ENCODE measurements at places on chromosomes 12 and 14. TPM values are rescaled to one million over a fixed set of nuclear protein-coding genes. Genes with fewer than 3 reads are reported as not detected.

Gene FOS
- polyA plus RNA-seq, result 51.0 TPM

DNA sequence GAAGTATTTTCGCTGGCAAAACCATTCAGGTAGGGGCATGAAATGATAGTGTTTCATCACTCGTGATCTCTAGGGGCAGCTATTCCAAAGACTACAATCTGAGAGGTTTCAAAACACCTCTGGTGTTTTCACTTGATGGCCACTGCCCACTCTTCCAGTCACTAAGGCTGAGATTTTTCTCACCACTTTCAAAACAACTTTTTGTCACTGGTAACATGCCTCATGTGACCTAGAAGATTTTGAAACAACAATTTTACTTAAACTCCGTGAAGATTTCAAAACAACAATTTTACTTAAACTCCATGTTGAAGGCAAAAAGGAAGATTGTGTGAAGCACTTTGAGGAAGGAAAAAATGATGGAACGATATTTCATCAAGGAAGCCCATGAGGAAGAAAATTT lies 1.2 kb upstream of the IRAK3 start:
- H3K27me3 ChIP-seq, result peaks cover 5% of the 10 kb centered on the region
- DNase-seq, result no peak
- H3K36me3 ChIP-seq, result no peaks in the 10 kb centered on the region
- H3K27ac ChIP-seq, result no peak overlapping the region
- no peak overlapping the region for H3K4me3 ChIP-seq

DNA sequence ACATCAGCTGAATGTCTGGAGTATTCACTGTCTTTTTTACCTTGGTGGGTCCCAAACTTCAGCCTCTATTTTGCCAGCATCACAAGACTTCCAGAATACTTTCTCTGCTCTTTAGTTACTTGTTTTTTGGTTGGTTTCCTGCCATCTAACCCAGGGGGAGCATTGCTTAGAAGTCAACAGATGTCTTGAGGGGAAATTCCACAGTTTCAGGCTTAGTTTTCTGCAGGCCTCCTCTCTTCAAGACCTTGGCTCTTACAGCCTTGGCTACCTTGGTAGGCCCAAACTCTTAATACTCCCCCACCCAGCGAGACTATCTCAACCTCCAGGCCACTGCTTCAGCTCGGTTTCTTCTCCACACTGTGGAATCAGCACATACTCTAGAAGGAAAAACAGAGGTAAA lies 41.7 kb downstream of the NEDD1 start:
- peaks cover 84% of the 10 kb centered on the region for H3K36me3 ChIP-seq
- no peak for DNase-seq
- H3K27me3 ChIP-seq, result no peaks in the 10 kb centered on the region
- H3K4me1 ChIP-seq, result no peaks in the 10 kb centered on the region
- H3K27ac ChIP-seq, result no peak overlapping the region

DNA sequence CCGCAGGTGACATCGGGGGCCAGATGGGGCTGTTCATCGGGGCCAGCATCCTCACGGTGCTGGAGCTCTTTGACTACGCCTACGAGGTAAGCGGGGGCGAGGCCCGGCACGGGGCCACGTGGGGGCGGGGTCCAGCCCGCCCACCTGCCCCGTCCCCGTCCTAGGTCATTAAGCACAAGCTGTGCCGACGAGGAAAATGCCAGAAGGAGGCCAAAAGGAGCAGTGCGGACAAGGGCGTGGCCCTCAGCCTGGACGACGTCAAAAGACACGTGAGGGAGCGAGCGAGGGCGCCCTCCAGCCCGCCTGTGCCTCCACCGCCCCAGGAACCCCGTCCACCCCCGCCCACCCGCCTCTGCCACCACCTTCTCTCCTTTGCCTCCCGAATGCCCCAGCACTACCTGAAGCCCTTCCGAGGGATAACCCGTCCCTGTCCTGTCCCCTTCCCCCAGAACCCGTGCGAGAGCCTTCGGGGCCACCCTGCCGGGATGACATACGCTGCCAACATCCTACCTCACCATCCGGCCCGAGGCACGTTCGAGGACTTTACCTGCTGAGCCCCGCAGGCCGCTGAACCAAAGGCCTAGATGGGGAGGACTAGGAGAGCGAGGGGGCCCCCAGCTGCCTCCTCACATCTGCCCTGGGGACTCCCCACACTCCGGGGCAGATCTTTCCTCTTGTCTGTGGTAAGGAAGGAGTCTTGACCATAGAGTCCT lies 3.9 kb upstream of the SMARCD1 start:
- no peaks in the 10 kb centered on the region for H3K27me3 ChIP-seq
- H3K4me1 ChIP-seq, result peaks cover 10% of the 10 kb centered on the region
- H3K36me3 ChIP-seq, result no peaks in the 10 kb centered on the region
- no peak overlapping the region for H3K27ac ChIP-seq
- no peak overlapping the region for H3K4me3 ChIP-seq

GRCh38 chr14:91947475-91948184 lies at the start of gene FBLN5:
FBLN5 (minus strand) TSS chr14:91947694; CDS start chr14:91947229, 465 bp downstream.
- peak within 1 kb of the TSS; percentile 66 for H3K4me3 ChIP-seq
- H3K27ac ChIP-seq, result peak within 1 kb of the TSS; percentile 16
- H3K4me1 ChIP-seq, result peaks cover 7% of the 10 kb centered on the region
- H3K27me3 ChIP-seq, result peaks cover 7% of the 10 kb centered on the region
- H3K36me3 ChIP-seq, result no peaks in the 10 kb centered on the region

Gene AMIGO2
- 0.64 TPM for polyA plus RNA-seq

Gene OR6C1
- not detected for polyA plus RNA-seq

DNA sequence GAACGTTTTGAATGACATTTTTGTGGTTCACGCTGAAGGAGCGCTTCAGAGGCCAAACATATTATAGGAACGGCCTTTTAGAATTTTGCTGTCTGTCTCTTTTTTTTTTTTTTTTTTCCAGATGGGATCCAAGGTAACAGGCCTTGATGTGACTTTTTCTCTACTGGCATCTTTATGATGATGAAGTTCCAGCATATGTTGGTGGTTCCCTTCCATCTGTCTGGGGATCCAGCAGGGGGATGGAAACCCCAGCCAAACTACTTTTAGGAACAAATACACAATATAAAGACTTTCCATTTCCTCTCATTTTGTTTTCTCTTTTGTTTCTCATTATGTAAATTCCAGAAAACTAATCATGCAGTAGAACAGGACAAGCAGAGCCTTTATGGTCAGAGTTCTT lies 239.3 kb upstream of the PRICKLE1 start:
- H3K27me3 ChIP-seq, result no peaks in the 10 kb centered on the region
- no peaks in the 10 kb centered on the region for H3K4me1 ChIP-seq
- no peak overlapping the region for H3K27ac ChIP-seq
- no peak for DNase-seq
- no peaks in the 10 kb centered on the region for H3K36me3 ChIP-seq

DNA sequence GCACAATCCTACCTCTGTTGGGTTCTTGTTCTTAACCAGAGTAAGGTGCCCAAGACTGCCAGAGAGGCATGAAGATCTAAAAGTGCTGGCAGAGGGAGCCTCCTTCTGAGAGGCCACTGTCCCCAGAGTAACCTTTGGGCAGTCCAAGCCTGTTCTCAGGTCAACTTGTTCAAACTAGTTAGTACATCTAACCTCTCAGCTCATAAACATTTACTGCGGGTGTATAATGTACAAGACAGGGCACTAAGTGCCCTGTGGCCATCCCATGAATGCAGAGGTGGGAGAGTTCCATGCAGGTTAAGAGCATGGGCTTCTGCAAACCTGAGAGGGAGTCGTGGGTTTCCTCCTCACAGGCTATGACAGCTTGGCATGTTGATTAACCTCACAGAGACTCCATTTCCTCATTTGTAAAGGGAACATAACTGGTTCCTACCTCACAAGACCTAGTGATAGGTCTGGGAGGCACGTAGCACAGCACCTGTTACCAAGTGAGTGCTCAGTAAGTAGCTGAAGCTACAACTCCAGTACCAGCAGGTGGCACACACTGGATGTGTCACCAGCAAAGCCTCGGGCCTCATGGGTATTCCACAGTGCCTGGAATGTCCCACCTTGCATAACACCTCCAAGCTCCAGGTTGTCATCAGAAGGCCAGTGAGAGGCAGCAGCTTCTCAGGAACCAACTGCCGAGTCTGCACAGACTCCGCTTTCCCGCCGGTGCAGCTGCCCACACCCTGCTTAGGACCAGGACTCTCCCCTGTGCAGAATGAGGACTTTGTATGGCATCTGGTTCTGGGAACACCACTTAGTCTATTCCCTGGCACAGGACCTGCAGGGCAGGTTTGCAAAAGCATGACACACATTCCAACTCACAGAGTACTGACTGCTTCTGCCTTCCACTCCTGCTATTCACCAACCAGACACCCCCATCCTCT lies 4.4 kb downstream of the VDR start:
- no peaks in the 10 kb centered on the region for H3K27me3 ChIP-seq
- H3K4me3 ChIP-seq, result no peak overlapping the region
- DNase-seq, result no peak
- H3K4me1 ChIP-seq, result peaks cover 18% of the 10 kb centered on the region

GRCh38 chr14:77004711-77005460 lies 23.6 kb downstream of the IRF2BPL start:
- no peak for DNase-seq
- no peak overlapping the region for H3K27ac ChIP-seq
- no peaks in the 10 kb centered on the region for H3K27me3 ChIP-seq
- H3K4me3 ChIP-seq, result no peak overlapping the region
- H3K36me3 ChIP-seq, result no peaks in the 10 kb centered on the region
- H3K4me1 ChIP-seq, result peaks cover 59% of the 10 kb centered on the region

Gene KRT73
- not detected for polyA plus RNA-seq

DNA sequence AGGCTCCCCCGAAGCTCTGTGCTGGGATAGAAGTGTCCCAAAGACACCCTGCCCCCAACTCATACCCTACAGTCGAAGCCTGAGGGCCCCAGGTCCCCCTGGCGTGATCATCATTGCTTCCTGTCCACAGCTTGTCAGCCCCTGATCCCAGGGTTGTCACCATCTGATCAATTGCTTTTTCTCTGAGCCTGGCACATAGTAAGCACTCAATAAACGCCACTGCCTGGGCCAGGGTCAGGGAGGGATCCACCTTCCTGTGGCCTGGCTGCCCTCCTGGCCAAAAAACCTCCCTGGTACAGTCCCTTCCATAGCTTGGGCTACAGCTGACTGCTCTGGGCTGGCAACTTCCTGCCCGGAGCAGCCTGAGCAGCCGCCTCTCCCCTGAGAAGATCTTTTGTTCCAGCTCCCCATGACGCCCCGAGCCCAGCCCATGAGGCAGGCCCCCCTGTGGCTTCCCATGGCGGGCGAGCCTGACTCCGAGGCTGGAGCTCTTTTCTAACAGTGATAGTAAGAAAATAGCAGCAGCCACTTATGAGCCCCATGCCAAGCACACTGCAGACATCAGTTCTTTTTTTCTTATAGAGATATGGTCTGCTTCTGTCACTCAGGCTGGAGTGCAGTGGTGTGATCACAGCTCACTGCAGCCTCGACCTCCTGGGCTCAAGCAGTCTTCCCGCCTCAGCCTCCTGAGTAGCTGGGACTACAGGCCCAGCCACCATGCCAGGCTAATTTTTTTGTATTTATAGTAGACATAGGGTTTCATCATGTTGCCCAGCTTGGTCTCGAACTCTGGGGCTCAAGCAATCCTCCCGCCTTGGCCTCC lies 6.5 kb downstream of the SH2B3 start:
- no peaks in the 10 kb centered on the region for H3K36me3 ChIP-seq
- H3K27me3 ChIP-seq, result no peaks in the 10 kb centered on the region
- peak overlapping the region; percentile 74 for H3K27ac ChIP-seq
- no peak for DNase-seq

Gene LRP1-AS
- polyA plus RNA-seq, result not detected

GRCh38 chr12:55467836-55468235 lies 2.1 kb downstream of the OR6C70 start:
- DNase-seq, result no peak
- no peak overlapping the region for H3K4me3 ChIP-seq
- no peaks in the 10 kb centered on the region for H3K4me1 ChIP-seq
- H3K27ac ChIP-seq, result no peak overlapping the region

DNA sequence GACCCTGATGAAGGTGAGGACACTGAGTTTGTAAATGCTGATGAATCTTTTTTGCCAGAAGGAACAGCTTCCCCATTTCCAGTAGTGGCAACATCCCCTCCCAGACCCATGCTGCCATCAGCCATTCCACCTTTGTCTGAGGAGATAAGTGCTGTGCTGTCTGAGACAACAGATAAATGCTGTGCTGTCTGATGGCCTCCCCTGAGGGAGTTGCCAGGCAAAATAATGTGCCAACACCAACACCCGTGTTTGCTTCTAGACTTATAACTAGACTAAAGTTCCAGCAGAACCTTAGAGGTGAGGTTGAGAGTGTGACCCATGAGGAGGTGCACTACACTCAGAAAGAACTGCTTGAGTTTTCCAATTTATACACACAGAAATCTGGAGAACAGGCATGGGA lies 349.5 kb downstream of the C12orf75 start:
- DNase-seq, result no peak
- no peaks in the 10 kb centered on the region for H3K27me3 ChIP-seq
- H3K4me3 ChIP-seq, result no peak overlapping the region
- no peaks in the 10 kb centered on the region for H3K36me3 ChIP-seq
- H3K27ac ChIP-seq, result no peak overlapping the region

DNA sequence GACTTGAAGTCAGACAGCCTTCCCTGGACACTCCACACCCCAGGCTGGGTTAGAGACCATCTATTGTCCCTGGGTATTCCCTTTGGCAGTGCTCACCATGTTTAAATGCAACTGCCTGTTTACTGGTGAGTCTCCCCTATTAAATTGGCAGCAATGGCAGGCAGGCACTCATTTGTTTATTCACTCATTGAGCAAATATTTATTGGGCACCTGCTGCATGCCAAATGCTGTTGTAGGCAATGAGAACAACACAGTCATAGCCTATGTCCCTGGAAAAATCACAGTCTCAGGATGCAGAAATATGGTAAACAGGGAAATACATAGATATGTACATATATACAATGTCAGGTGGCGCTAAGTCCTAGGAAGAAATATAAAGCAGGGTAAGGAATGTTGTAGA lies 212.8 kb downstream of the SUDS3 start:
- no peak for DNase-seq
- no peak overlapping the region for H3K4me3 ChIP-seq
- H3K27ac ChIP-seq, result no peak overlapping the region
- no peaks in the 10 kb centered on the region for H3K4me1 ChIP-seq

- no peaks in the 10 kb centered on the region for H3K27me3 ChIP-seq
- no peaks in the 10 kb centered on the region for H3K4me1 ChIP-seq
- H3K4me3 ChIP-seq, result peak overlapping the region; percentile 89
Observed at GRCh38 chr12:132886529-132887477, 602 bp downstream of the CHFR start.

DNA sequence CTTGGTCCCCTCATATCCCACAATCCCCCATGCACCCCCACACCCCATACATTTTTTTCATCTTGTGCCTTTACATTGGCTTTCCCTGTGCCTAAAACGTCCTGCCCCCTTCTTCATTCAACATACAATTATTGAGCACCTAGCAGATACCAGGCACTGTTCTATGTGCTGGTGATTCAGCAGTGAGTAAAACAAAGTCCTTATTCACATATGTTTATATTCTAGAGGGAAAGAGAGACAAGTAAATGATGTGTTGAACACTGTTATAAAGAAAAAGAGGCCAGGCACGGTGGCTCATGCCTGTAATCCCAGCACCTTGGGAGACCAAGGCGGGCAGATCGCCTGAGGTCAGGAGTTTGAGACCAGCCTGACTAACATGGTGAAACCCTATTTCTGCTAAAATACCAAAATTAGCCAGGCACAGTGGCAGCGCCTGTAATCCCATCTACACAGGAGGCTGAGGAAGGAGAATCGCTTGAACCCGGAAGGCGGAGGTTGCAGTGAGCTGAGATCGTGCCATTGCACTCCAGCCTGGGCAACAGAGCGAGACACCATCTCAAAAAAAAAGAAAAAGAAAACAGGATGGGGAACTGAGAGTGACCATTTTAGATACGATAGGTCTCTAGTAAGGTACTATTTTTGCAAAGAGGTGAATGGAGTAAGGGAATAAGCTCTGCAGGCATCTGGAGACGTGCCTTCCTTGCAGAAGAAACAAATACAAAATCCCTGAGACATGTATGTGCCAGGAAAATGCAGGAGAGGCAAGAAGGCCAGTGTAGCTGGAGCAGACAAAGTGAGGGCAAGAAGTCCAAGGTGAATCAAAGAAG lies 12.2 kb downstream of the SLC7A7 start:
- no peaks in the 10 kb centered on the region for H3K4me1 ChIP-seq
- no peak overlapping the region for H3K4me3 ChIP-seq
- H3K36me3 ChIP-seq, result no peaks in the 10 kb centered on the region
- no peaks in the 10 kb centered on the region for H3K27me3 ChIP-seq

Data from psoas muscle (tissue), 8 donors.